ENCODE measurements at places on chromosomes 3 and 15. TPM values are rescaled to one million over a fixed set of nuclear protein-coding genes. Genes with fewer than 3 reads are reported as not detected.

Gene CALML4
- 1.6 TPM for polyA plus RNA-seq

Gene MYRIP
- 0.42 TPM for polyA plus RNA-seq

Gene MAP6D1
- not detected for polyA plus RNA-seq

DNA sequence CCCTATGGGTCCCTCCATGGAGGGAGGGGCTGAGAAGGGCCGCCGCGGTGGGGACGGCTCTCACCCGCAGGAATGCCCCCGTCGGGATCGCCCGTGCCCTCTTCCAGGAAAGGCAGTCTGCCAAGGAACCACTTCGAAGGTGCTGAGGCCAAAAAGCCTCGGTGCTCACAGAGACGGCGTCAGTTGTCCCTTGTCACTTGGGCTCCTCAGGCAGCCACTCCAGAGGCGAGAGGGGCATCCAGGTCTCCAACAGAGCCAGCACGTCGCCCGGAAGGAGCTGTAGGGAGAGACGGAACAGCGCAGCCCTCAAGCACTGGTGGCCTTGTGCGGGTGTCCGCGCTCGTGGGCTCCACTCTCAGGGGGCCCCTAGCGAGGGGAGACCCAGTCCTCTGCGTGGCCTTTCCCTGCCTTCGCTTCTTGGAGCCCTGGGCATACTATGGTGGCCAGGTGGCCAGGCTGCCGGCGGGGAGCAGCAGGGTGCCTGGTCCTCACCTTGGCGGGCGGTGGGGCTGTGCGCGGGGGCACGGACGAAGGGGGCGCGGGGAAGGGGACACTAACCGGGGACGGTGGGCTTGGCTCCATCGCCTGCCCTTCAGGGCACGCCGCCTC is 994 bp downstream of the MESP1 start:
- DNase-seq, result no peak

DNA sequence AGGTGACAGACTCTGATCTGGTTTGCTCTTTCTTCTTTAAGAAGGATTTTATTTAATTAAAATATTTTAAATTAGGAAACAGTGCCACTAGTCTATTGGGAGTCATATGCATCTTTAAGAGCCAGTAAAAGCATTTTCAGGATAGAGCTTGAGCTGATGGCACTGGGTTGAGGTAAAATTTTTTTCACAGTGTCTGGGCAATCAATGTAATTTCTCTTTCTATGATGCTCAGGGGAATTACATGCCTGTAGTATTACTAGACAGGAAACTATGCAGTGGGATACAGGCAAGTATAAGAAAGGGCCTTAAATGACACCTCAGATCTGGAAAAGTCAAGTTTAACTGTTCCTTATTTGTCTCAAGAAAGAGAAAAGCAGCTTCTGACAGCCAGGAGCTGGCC is 76.4 kb downstream of the GAP43 start:
- DNase-seq, result no peak

GRCh38 chr15:44264148-44264547 is 24.4 kb upstream of the GOLM2 start:
- DNase-seq, result no peak

DNA sequence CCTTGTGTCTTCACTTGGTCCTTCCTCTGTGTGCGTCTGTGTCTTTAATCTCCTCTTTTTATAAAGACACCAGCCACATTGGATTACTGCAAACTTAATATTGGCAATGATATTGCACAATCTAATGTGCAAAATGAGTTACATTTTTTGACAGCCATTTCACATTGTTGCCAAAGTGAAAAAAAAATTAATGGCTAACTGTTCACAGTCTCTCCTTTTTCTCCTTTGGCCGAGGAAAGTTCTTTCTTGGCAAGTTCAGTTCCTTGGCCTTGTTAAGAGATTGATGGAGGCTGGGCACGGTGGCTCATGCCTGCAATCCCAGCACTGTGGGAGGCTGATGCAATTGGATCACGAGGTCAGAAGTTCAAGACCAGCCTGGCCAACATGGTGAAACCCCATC is 62.2 kb upstream of the ZNF280D start:
- no peak for DNase-seq

GRCh38 chr3:134309987-134310700 is 59.5 kb upstream of the RYK start:
- no peak for DNase-seq

GRCh38 chr3:10498271-10498670 is 7.1 kb downstream of the ATP2B2 start:
- DNase-seq, result no peak

DNA sequence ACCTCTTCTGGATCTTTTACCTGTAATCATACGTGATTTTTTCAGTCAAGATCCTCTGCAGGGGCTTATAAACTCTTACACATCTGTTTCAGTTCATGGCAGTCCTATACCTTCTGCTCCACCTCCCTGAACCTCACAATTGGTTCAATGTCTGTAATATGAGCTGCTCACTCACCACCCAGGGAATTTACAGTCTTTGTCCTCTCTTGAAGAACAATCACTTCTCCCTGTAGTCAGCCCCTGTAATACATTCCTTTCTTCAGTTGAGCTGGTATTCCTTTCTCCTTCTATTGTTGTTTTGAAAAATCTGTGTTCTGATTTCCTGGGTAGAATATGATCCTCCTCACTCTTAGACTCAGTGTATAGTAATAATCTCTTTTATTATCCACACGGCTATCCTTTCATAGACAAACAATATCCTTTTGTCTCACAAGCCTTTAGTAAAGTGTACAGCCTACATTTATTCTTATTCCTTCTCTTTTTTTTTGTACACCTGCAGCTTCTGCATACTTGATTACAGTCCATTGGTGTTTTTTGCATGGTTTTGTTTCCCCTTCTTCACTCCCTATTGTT is 101.8 kb downstream of the NECTIN3 start:
- DNase-seq, result no peak

GRCh38 chr15:33515121-33515520 is 204.4 kb downstream of the RYR3 start:
- DNase-seq, result no peak

DNA sequence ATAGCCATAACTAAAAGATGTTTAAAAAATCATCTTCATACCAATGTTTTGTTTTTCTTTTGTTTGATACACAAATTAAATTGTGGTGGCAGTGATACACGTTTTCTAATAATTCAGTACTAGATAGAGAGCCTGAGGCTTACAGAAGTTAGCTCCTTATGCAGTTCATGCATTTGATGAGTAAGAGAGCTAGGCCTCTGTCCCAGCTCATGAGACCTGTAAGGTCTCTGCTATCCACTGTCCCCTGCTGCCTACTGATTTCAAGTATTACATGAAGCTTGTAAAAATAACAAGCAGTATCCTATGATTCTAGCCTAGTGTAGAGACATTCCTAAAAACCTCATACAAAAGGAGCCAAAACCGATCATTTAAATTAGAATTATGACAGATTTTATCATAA is 144.5 kb downstream of the MBNL1 start:
- no peak for DNase-seq

- no peak for DNase-seq
Observed at GRCh38 chr3:26655231-26655630, 32.7 kb downstream of the LRRC3B start.

Measured in heart left ventricle (tissue), 16 donors.